NCI-H2029 (cell line): ENCODE measurements at places on chromosomes 12 and 14.
A peak's percentile ranks its signal among the peaks of the same experiment; 100 is the strongest.

DNA sequence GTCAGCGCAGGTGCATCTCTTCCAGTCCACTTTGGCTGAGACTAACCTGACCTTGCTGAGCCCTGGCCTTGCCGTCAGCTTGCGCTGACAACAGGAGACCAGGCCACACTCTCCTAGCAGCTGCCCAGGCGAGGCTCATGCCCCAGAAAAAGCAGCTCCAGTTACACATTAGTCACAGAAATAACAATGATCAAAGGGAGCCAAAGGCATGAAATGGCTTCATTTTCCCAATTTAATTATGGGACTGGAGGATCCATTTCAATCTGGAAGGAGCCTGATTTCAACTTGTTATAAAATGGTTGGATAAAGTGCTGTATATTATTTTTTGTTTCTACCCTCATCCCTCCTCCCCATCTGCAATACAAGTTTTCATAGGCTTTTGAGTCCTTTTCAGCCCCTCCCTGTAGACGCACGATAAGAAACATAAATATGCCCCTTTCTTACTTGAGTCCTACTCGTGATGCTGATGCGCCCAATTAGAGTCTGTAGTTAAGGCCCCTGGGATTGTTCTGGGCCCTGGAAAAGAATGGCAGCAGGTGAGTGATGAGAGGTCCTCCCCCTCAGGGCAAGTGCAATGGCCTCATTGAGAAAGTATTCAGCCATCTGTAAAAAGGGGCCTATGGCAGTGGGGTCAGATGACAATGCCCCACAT, 376.0 kb downstream of the C12orf75 start:
- no peak for DNase-seq

GRCh38 chr12:131946757-131947156, 3.0 kb upstream of the EP400 start:
- DNase-seq = no peak

DNA sequence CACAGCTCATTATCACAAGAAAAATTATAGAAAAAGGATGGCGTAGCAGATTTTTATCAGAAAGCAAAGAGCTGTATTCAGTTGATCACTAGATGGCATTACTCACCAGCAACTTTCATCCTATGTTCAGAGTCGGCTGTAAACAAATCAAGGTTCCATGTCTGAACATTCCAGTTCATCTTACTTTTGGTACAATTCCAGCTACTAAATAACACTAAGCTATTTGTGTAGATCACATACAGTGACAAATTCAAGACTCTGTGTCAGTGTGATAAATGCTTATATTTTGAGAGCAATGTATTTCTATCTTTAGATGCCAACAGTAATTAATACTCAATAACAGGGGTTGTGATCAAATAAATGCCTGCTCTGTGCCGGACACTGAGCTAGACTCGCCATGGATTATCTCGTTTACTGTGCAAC, 30.1 kb downstream of the NRDE2 start:
- DNase-seq = no peak

DNA sequence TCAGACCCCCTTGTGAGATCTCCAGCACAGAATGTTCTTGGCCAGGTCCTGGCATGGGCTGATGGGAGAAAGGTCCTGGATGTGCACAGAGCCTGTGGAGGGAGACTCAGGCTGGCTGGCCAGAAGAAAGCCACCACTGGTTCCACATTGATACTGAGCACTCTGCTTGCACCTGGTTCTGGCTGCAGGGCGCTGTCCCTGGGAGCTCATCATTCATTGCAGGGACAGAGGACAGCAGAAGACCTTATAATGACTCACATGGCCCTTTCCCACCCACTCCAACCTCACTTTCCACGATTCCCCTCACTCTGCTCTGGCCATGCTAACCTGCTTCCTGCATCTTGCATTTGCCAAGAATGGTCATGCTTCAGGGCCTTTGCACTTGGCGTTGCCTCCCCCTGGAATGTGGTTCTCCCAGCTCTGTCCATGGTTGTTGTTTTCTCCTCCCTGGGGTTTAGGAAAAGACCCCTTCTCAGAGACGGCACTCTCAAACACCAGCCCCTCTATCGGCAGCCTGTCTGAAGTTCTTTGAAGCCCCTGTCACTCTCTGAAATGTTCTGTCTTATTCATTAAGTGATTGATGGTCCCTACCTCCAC, 10.3 kb downstream of the KRT7 start:
- DNase-seq = peak; percentile 36

GRCh38 chr12:26523708-26524150, 309.3 kb downstream of the ITPR2 start:
- DNase-seq = peak; percentile 94

DNA sequence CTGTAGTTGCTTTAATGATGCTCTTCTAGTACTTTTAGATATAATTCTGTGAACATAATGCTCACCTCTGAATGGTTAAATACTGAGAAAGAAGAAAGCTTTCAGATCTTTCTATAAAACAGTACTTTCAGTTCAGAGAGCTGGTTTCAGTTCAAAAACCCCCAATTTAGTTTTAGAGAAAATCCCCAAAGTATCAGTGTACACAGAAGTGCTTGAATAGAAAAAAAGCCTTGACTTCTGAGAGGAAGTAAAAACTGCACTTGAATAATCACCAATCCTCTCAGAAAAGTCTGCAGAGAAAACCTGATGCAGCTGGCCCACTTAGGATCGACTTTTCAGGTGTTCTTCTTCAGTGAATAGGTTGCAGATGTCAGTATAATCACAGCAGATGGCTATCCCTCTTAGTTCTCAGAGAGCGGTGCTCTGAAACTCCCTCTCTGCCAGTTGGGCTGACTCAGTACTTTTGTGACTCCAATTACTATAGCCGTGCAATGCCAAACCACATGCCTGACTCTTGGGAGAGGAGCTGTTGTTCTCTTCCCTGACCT, 616.3 kb downstream of the LRFN5 start:
- no peak for DNase-seq

GRCh38 chr12:31263661-31264060, 62.3 kb downstream of the SINHCAF start:
- no peak for DNase-seq

DNA sequence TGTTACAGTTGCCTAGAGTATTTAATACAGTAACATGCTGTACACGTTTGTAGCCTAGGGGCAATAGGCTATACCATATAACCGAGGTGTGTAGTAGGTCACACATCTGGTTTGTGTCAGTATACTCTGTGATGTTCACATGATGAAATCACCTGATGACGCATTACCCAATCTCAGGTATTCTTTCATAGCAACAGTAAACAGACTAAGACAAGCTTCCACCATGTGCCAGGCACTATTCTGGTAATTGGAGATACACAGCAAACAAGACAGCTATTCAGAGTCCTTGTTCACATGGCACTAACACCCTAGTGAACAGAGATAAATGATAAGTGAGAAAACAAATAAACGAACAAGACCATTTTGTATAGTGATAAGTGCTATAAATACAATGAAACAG, 3.8 kb upstream of the PDE3A start:
- peak; percentile 71 for DNase-seq

DNA sequence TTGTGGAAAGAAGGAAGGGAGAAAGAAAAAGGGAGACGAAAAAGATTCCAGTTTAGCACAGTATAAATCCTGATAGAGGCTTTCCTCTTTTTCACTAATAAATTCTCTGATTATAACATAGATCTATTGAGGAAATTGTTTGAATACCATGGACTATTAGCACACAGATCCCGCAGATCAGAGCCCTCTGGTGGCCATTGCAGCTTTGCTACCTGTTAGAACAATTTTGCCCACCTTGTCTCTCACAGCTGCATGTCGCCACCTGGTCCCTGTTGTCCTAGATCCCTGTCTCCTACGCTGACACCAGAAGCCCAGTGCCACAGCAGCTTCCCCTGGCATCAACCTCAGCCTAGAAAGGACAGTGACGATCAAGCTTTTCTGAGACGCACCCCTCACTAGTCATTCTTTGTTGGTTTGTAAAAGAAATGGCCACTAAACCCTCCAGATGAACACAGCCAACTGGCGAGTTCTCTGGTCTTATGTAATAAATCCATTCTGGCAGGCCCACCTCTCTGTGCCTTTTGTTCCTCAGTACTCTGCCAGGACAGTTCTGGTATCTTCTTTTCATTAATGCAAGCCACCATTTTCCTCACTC, 9.9 kb downstream of the GPHB5 start:
- no peak for DNase-seq

GRCh38 chr14:74480046-74480445, 13.1 kb downstream of the NPC2 start:
- no peak for DNase-seq

- no peak for DNase-seq
Observed at GRCh38 chr12:89878950-89879349, 170.3 kb upstream of the ATP2B1 start.

GRCh38 chr14:63991833-63992232, 139.0 kb downstream of the SYNE2 start:
- DNase-seq = no peak

GRCh38 chr12:12333407-12334366, 16.4 kb downstream of the MANSC1 start:
- peak; percentile 92 for DNase-seq

- DNase-seq = no peak
Observed at GRCh38 chr12:119630962-119631550, 36.9 kb upstream of the PRKAB1 start.

DNA sequence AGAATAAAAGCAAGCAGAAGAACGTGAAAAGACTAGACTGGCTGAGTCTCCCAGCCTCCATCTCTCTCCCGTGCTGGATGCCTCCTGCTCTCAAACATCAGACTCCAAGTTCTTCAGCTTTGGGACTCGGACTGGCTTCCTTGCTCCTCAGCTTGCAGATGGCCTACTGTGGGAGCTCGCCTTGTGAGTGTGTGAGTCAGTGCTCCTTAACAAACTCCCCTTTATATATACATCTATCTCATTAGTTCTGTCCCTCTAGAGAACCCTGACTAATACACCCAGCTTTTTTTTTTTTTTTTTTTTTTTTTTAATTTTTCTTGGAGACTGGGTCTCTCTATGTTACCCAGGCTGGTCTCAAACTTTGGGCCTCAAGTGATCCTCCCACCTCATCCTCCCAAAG, 46.9 kb downstream of the ACTN1 start:
- no peak for DNase-seq

DNA sequence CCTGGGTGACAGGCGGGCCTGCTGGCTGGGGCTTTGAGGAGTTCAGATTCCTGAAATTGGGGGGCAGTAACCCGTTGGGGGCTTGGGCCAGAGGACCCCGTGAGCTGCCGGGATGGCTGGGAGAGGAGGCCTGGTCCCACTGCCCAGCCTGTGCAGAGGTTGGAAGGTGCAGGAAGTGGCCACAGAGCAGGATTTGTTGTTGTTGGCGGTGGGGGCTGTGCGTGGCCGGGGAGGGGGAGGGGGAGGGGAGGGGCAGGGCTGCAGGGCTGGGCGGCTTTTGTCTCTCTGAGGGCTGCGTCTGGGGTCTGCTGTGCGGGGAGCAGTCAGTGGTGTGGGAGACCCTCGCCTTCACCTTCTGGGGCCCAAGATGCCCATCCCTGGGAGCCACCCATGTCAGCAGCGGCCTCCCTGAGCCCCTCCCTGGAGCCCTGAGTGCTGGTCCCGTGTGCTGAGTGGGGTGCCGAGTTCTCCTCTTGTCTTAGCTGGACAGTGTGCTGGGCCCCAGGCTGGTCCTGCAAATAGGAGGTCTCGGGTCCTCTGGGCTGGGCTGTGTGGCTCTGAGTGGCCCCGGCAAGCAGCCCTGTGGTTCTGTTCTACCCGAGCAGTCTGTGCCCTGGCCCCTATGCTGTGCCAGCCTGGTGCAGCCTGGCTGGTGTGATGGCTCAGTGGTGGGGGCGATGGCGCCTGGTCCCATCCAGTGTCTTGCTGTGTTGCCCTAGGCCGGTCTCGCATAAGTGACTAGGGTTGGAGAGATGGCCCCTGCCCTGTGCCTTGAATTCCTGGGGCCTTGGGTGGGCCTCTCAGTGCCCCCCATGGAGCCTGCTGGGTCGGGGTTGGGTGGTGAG, 10.3 kb downstream of the KIF26A start:
- DNase-seq = no peak

DNA sequence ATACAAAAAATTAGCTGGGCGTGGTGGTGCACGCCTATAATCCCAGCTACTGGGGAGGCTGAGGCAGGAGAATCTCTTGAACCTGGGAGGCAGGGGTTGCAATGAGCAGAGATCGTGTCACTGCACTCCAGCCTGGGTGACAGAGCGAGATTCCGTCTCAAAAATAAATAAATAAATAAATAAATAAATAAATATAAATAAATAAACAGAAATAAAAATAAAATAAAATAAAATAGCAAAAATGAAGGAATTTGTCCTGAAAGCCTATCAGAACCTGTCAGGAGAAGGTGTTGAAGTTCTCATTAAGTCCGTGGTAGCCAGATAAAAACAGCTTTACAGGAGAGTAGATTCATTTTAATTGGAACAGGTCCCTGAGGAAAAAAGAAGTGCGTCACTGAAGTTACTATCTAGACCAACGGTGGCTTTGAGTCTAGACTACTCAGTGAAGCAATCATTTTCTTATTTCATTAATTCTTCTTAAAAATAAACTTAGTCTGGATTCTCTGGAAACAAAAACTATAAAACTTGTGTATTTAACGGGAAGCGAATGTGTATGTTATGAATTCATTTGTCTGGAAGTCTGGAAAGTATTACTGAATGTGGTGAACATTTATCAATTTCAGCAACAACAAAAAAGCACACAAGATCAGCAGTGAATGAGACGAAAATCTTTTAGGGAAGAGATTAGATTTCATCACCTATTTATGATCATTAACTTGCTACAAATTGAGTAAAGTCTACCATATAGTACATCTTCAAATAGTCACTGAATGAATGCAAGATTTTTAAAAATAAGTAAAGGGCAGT, 248.5 kb upstream of the PDE3A start:
- no peak for DNase-seq

DNA sequence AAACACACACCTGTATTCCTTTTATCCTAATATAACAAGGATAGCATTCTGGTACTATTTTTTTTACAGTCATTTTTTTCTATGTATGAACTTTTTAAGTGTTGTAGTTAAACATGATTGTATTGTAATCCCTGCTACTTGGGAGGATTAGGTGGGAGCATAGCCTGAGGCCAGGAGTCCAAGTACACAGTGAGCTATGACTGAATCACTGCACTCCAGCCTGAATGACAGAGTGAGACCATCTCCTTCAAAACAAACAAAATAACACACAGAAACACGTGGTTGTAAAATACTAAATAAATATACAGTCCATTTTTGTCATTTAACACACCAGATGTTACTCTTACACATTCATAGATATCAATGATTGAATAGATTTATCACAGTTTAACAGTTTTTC, 56.9 kb downstream of the MAP4K5 start:
- no peak for DNase-seq

GRCh38 chr12:31650918-31651317, 8.6 kb upstream of the ETFBKMT start:
- DNase-seq = no peak

- DNase-seq = no peak
Observed at GRCh38 chr14:36214476-36215216, 38.1 kb upstream of the PTCSC3 start.

- no peak for DNase-seq
Observed at GRCh38 chr14:75184492-75184891, 8.1 kb upstream of the TMED10 start.

- DNase-seq = no peak
Observed at GRCh38 chr14:104253223-104253822, 114.9 kb downstream of the KIF26A start.

- no peak for DNase-seq
Observed at GRCh38 chr12:107748472-107748871, 12.5 kb downstream of the PRDM4 start.

GRCh38 chr12:43812926-43813325, 6.8 kb upstream of the TWF1 start:
- no peak for DNase-seq

- DNase-seq = no peak
Observed at GRCh38 chr12:104520242-104520900, 63.6 kb downstream of the CHST11 start.
